ENCODE measurements at places on chromosomes 2 and 18.

GRCh38 chr2:26702025-26702424, 9.5 kb downstream of the KCNK3 start:
- DNase-seq: no peak

GRCh38 chr18:68564351-68564750, 150.6 kb downstream of the TMX3 start:
- DNase-seq: no peak

DNA sequence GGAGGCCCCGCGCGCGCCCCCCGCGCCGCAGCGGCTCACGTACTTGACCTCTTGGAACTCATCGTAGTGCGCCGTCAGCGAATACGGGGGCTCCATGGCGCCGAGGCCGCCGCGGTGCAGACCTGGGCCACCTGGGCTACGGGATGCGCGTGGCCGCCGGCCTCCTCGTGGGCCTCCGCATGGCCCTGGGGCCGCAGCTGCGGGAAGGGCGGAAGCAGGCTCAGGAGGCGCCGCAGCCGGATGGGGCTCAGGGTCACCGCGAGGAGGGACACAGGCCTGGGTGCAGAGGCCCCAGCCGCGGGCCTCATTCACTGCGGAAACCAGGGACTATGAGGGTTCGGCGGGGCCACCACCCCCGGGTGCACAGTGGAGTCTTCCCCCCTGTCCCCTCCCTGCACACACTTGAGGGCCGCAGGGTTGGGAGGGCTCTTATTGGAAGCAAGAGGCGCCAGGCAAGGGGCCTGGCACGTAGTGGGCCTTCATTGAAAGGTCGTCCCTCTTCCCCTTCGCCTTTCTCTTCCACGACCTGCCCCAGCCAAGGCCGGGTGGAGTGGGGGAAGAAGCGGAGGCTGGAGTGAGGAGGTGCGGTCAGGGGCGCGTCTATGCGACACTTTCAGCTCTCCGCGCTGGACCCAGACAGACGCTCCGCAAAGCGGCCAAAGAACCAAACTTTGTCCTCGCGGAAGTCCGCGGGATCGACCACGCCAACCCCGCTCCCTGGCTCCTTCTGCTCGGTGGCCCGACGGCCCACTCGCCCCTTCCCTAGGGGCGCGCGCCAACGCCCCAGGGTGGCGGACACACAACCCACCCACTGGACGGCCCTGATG, 863 bp downstream of the ECEL1 start:
- no peak for DNase-seq

DNA sequence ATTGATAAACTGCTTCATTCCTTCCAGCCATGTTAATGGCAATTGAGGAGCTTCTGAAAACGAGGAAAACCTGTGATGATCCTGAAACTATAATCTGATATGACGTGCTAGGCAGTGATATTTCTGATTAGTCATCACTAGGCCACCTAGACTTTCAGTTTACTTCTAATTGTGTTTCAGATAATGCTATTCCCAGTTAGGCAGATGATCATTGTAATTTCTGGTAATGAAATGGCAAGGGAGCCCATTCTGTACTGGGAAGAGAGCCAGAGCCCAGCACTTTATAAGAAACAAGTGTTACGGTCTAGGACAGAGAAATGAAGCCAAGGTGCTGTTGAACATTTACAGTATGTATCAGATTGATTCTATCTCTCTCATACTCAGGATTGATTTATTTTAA, 106.2 kb downstream of the CPO start:
- DNase-seq: no peak

Measured in left cardiac atrium (tissue), 4 donors.